ENCODE measurements at places on chromosomes 5 and 9. TPM values are rescaled to one million over a fixed set of nuclear protein-coding genes. Genes with fewer than 3 reads are reported as not detected.

The SLC46A2 gene
- total RNA-seq = not detected

The KCNN2 gene
- total RNA-seq = not detected

GRCh38 chr5:161387121-161387520 is 159.4 kb downstream of the GABRB2 start:
- no peak overlapping the region for H3K4me3 ChIP-seq
- H3K4me1 ChIP-seq = no peaks in the 10 kb centered on the region
- no peak for DNase-seq
- no peaks in the 10 kb centered on the region for H3K27me3 ChIP-seq

DNA sequence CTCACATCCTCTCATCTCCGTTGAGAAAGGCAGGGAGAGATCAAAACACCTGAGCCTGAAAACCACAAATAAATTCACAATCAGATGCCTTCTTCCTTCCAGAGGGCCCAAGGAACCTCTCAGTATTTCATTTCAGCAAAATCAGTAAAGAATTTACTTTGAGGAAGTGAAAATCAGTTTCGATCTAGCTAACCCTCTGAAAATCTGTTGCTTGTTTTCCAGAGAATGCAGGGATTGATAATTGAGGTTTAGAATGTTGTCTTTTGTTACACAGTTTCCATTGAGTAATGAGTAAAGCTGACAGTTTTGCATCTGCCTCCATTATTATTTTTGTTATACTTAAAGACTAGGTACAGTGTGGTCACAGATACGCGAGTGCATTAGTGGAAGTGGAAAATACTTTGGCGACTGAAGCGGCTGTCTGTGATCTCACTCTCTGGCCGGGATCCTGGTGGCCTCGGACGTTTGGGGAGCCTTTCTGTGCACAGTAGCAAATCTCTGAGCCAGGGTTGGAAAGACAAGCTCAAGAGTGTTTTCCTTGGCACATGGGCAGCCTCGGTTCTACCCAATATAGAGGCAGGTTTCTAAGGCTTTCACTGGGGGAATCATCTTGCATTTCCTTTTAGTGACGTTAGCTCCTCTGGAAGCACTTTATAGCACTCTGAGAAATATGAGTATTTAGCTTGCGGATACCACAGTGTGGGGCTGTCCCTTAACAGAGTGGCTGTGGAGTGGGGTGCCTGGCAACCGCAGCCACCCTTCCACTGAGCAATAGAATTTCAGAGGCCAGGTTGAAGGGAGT is 32.2 kb upstream of the ANGPTL2 start:
- peaks cover 8% of the 10 kb centered on the region for H3K27me3 ChIP-seq
- no peak for DNase-seq
- H3K36me3 ChIP-seq = no peaks in the 10 kb centered on the region

DNA sequence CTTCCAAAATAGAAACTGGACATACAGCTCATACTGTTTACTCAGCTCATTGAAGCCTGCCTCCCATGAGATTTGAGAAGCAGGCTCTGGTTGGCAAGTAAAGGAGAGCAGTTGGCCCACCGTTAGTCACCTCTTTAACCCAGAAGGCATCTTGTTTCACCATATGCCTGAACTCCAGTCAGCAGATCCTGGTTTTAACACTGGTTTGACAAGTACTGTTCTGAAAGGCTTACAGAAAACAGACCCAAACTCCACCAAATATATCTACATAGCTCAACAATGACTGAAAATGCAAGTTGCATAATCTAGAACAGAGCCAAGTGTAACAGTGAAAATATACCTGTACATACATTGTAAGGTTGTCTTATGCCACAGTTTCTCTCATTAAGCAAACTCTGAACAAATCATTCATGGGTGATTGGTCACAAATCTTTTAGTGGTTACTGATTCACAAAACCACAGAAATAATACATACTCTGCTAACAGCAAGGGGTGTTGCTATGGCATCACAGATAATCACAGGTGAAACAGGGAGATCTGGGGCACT is 198.8 kb downstream of the BNC2 start:
- no peak for DNase-seq
- no peak overlapping the region for H3K27ac ChIP-seq
- H3K4me3 ChIP-seq = no peak overlapping the region

DNA sequence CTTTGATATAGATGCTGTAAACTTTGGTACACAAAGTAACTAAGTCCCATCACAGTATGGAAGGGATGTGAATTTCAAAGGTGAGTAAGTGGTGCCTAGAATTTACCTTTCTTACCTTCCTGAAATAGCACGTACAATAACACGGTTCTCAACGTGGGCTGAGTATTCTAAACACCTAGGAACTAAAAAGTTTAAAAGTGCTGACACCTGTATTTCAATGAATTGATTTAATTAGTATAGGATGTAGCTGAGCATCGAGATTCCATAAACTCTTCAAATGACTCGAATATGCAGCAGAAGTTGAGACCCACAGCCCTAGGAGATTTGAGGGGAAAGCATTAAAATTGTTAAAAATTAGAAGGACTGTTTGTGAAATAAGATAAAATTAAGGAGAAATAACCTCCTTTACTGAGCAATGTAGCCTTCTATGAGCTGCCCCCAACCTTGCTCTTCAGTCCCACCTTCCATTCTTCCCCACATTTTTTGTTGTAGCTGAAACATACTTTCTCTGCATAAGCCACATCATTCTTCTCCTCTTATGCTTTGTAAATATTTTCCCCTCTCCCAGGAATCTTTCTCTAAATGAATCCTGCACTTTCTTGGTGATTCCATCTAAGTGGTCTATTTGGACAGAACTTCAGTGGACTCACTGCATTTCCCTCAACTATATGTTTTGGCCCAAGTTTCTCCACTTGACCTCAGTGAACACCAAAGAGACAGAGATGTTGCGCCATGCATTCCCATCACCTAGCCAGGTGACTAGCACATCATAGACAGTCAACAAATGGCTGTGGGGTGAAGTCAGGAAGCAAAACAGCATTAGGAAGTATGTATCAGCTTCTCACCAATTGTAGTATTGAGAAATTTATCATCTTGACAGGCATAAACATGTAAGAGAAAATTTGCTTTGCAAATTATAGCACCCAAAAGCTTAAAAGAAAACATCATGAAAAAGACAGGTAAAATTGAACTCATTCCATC is 156.5 kb upstream of the TAS2R1 start:
- no peaks in the 10 kb centered on the region for H3K36me3 ChIP-seq
- H3K27ac ChIP-seq = no peak overlapping the region
- H3K4me1 ChIP-seq = no peaks in the 10 kb centered on the region
- H3K4me3 ChIP-seq = no peak overlapping the region
- H3K27me3 ChIP-seq = no peaks in the 10 kb centered on the region

DNA sequence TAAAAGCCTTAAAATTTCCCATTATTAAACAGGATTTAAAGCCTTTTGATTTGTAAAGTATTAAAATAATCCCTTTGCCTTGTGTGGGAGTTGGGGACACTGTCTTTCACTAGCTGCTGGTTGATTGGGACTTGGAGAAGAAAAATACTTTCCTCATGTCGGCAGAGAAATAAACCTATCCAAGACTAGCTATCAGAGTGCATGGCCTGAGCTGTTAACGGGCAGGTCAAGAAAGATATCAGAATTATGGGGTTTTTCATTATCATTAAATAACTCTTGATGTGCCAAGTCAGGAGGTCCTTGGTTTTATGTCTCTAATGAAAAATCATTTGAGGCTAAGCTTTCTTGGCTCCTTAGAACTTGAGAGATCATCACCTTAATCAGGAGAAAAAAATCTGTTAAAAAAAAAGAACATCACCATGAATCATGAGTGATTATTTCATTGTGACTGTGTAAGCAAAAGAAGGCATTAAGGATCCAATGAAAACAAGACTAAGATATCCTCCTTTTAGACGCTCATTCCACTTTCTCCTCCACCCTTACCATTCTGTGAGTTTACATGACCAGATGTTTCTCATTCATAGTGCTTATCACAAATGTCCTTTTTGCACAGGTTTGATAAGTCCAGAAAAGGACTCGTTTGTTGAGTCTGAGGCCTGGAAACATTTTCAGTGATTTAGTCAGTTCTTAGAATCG is 140.4 kb upstream of the EGFLAM start:
- DNase-seq = no peak
- no peak overlapping the region for H3K4me3 ChIP-seq
- H3K27me3 ChIP-seq = peaks cover 7% of the 10 kb centered on the region
- no peak overlapping the region for H3K27ac ChIP-seq

DNA sequence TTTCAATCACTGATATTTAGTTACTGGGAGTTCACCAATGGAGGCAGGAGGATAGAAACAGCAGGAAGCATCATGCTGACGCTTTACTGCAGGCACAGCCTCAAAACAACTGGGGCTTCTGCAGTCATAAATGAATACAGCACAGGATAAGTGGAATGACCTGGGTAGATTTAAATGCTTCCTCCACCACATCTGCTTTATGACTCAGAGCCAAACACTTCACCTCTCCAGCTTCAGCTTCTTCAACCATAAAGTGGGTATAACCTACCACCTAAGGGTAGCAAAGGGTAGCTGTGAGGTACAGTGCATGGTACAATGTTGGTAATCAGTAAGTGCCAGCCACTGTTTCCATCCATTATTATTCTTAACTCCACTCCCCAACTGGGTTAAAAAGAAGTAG is 28.4 kb downstream of the RASEF start:
- H3K27me3 ChIP-seq = peaks cover 2% of the 10 kb centered on the region
- no peak for DNase-seq
- no peaks in the 10 kb centered on the region for H3K36me3 ChIP-seq
- no peak overlapping the region for H3K4me3 ChIP-seq
- no peak overlapping the region for H3K27ac ChIP-seq

DNA sequence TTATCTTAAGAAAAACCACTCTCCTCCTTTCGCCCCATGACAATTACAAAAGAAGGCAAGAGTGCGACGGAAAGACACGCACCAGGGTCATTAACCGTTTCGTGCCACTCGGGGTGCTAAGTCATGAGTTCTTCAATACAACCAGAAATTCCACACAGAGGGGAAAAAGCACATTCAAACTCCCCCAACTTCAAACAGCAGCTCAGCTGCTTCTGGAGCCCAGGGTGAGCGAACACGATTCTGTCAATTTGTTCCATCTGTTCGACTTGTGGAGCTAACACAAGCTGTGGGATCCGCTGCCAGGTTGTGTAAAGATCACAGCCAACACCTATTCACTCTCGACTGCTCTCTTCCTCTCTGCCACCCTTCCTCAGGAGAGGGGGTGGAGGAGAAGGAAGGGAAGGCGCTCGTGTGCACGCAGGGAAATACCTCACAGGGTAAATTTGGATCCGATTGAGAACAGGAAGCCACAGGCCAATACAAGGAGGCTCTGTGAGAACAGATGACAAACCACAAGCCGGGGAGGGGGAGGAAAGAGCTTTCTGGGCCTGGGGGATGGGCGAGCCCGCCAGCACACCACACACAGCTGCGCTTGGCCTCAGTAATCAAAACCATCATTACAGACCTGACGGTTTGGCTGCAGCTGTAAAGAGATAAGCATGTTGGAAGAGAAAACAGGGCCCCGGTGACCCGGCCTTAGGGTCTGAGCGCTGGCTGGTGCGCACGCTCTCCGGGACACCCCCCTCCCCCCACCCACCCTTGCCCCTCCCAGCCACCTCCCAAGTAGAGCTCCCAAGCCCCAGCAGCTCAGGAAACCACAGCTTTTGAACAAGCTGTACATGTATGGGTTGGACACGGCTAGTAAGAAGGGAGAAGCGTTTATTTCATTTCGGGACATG is 54.3 kb downstream of the PTCH1 start:
- DNase-seq = peak; percentile 91
- peaks cover 5% of the 10 kb centered on the region for H3K36me3 ChIP-seq
- H3K27me3 ChIP-seq = no peaks in the 10 kb centered on the region
- H3K4me1 ChIP-seq = peaks cover 30% of the 10 kb centered on the region
- H3K27ac ChIP-seq = no peak overlapping the region

All from activated naive CD4-positive, alpha-beta T cell treated with anti-CD3 and anti-CD28 coated beads for 36 hours (primary cell).